Right atrium auricular region (tissue), 2 donors: ENCODE measurements at places on chromosomes 12 and 14. TPM values are rescaled to one million over a fixed set of nuclear protein-coding genes. Genes with fewer than 3 reads are reported as not detected.

- peak overlapping the region; percentile 83 for H3K27ac ChIP-seq
- no peaks in the 10 kb centered on the region for H3K36me3 ChIP-seq
- H3K4me1 ChIP-seq = peaks cover 94% of the 10 kb centered on the region
- no peak overlapping the region for H3K4me3 ChIP-seq
- DNase-seq = no peak
Observed at GRCh38 chr12:3134526-3135135, 57.5 kb downstream of the TSPAN9 start.

The PPP1R3E gene
- 3.9 TPM for total RNA-seq

GRCh38 chr12:113044516-113044915, 12.0 kb upstream of the DTX1 start:
- H3K27ac ChIP-seq = no peak overlapping the region
- H3K27me3 ChIP-seq = no peaks in the 10 kb centered on the region
- no peak overlapping the region for H3K4me3 ChIP-seq
- H3K36me3 ChIP-seq = no peaks in the 10 kb centered on the region

- H3K36me3 ChIP-seq = no peaks in the 10 kb centered on the region
- no peak overlapping the region for H3K27ac ChIP-seq
- no peak for DNase-seq
- no peaks in the 10 kb centered on the region for H3K27me3 ChIP-seq
Observed at GRCh38 chr14:104294983-104295680, 156.7 kb downstream of the KIF26A start.

The RERGL gene
- not detected for total RNA-seq

- H3K27ac ChIP-seq = no peak overlapping the region
- DNase-seq = no peak
- no peaks in the 10 kb centered on the region for H3K27me3 ChIP-seq
- H3K36me3 ChIP-seq = no peaks in the 10 kb centered on the region
Observed at GRCh38 chr12:9127484-9127883, 11.8 kb upstream of the A2M start.

- no peak overlapping the region for H3K4me3 ChIP-seq
- no peaks in the 10 kb centered on the region for H3K36me3 ChIP-seq
- peaks cover 33% of the 10 kb centered on the region for H3K4me1 ChIP-seq
- H3K27ac ChIP-seq = no peak overlapping the region
- no peak for DNase-seq
Observed at GRCh38 chr14:76941946-76942805, 86.3 kb downstream of the IRF2BPL start.

GRCh38 chr14:89178800-89179535, 238.1 kb downstream of the FOXN3 start:
- H3K36me3 ChIP-seq = peaks cover 3% of the 10 kb centered on the region
- H3K27me3 ChIP-seq = no peaks in the 10 kb centered on the region
- no peaks in the 10 kb centered on the region for H3K4me1 ChIP-seq
- peak overlapping the region; percentile 15 for H3K27ac ChIP-seq

GRCh38 chr14:54682578-54682977, 115.7 kb downstream of the SAMD4A start:
- no peak for DNase-seq
- peak overlapping the region; percentile 97 for H3K27ac ChIP-seq
- H3K36me3 ChIP-seq = no peaks in the 10 kb centered on the region
- peaks cover 90% of the 10 kb centered on the region for H3K4me1 ChIP-seq
- no peaks in the 10 kb centered on the region for H3K27me3 ChIP-seq
- H3K4me3 ChIP-seq = no peak overlapping the region

- no peaks in the 10 kb centered on the region for H3K4me1 ChIP-seq
- H3K36me3 ChIP-seq = no peaks in the 10 kb centered on the region
- no peak for DNase-seq
Observed at GRCh38 chr12:5912437-5913334, 32.4 kb downstream of the ANO2 start.

The GPRC5A gene
- 10.1 TPM for total RNA-seq

DNA sequence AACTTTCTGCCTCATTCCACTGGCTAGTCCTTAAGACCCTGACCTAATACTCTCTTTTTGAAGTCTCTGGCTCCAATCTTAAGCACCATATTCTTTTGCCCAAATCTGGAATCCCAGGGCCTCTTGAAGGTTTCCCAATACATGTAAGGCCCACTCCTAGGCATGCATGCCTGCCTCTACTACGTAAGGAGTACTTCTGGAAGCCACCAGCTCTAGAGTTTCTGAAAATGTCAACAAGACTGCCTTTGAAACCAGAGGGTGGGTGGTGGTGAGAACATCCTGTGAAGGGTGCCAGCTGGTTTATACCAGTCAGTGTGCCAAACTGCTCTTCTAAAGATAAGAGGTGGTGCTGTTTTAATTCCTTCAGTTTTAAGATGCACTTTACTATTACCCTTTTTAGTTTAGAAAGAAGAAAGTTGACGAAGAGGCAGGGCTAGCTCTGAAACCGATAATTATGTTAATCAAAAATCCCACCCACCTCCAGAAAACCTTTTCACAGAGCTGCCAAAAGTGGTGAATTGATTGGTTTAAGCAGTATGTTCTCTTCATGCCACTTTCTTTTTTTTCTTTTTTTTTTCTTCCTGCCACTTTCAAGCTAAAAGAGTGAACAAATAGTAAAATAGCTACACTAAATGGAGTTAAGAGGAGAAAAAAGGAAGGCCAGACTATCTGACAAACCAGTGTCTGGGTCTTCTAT, 8.7 kb upstream of the WDR89 start:
- no peaks in the 10 kb centered on the region for H3K36me3 ChIP-seq
- DNase-seq = no peak
- H3K27ac ChIP-seq = no peak overlapping the region
- no peaks in the 10 kb centered on the region for H3K4me1 ChIP-seq
- no peaks in the 10 kb centered on the region for H3K27me3 ChIP-seq
- H3K4me3 ChIP-seq = no peak overlapping the region

- no peak overlapping the region for H3K27ac ChIP-seq
- no peak for DNase-seq
- H3K4me1 ChIP-seq = peaks cover 39% of the 10 kb centered on the region
- no peaks in the 10 kb centered on the region for H3K36me3 ChIP-seq
- H3K27me3 ChIP-seq = no peaks in the 10 kb centered on the region
Observed at GRCh38 chr12:5577741-5578140, 145.8 kb downstream of the NTF3 start.

- no peaks in the 10 kb centered on the region for H3K27me3 ChIP-seq
- no peak for DNase-seq
- H3K27ac ChIP-seq = no peak overlapping the region
- peaks cover 34% of the 10 kb centered on the region for H3K4me1 ChIP-seq
- H3K4me3 ChIP-seq = peak overlapping the region; percentile 37
Observed at GRCh38 chr14:20631023-20631879, 10.2 kb downstream of the OR6S1 start.

DNA sequence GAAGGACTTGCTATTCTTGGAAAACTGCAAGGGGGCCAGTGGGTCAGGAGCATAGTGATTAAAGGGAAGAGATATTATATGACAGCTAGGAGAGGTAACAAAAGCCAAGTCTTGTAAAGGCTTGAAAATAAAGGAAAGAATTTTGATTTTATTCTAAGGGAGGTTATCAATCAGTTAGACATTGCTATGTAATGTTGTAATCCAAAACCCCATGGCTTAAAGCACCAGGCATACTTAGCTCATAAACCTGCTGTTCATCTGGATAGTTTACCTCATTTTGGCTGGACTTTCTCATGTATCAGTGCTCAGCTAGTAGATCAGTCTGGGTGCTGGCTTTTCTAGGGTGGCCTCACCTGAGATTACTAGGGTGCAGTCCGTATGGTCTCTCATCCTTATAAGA, 680.9 kb upstream of the LMO3 start:
- H3K4me1 ChIP-seq = no peaks in the 10 kb centered on the region
- no peak for DNase-seq

The NINJ2 gene
- total RNA-seq = 5.4 TPM

The NFATC4 gene
- 12.5 TPM for total RNA-seq

DNA sequence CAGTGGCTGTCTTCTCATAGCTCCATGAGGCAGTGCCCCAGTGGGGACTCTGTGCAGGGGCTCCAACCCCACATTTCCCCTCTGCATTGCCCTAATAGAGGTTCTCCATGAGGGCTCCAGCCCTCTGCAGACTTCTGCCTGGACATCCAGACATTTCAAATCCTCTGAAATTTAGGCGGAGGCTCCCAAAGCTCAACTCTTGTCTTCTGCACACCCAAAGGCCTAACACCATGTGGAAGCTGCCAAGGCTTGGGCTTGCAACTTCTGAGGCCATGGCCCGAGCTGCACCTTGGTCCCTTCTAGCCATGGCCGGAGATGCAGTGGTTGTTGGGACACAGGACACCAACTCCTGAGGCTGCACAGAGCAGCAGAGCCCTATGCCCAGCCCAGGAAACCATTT, 20.5 kb upstream of the PPP2R5C start:
- DNase-seq = no peak
- H3K27me3 ChIP-seq = no peaks in the 10 kb centered on the region
- H3K36me3 ChIP-seq = no peaks in the 10 kb centered on the region
- no peak overlapping the region for H3K27ac ChIP-seq

The TGM1 gene
- 36.9 TPM for total RNA-seq

The KANSL2 gene
- total RNA-seq = 17.4 TPM

The TMEM52B gene
- 0.51 TPM for total RNA-seq

GRCh38 chr12:130619385-130620001, 96.6 kb downstream of the RIMBP2 start:
- no peak overlapping the region for H3K4me3 ChIP-seq
- no peaks in the 10 kb centered on the region for H3K36me3 ChIP-seq
- H3K27ac ChIP-seq = no peak overlapping the region
- DNase-seq = no peak
- no peaks in the 10 kb centered on the region for H3K4me1 ChIP-seq

DNA sequence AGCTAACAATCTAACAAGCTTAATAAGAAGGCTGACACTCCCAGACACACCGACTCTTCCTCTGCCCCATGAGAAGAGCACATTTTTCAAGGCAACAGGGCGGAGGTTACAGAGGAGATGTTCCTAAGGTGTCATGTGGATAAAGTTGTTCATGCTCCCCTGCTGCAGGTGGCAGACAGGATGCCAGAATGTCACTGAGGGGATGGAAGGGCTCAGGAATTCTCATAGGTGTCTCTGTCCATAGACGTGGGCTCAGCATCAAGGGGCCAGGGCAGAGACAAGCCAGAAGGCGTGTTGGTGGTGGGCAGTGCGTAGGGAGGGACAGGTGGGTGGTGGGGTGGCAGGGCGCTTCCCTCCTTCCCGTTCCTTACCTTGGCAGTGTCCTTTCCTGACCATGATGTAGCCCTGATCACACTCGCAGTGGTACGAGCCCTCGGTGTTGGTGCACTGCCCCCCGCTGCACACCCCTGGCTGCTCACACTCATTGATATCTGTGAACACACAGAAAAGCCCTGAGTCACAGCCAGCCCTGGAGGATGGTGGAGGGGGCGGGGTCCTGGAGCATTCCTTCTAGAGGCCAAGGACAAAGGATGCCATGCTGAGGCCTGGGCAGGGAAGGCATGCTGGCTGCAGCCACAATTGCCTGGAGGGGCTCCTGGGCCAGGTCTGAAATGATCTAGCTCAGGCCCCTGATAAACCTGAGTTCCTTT, 23.0 kb downstream of the ISCA2 start:
- peaks cover under 1% of the 10 kb centered on the region for H3K36me3 ChIP-seq
- no peaks in the 10 kb centered on the region for H3K27me3 ChIP-seq
- H3K4me3 ChIP-seq = no peak overlapping the region
- no peak overlapping the region for H3K27ac ChIP-seq
- no peak for DNase-seq
- H3K4me1 ChIP-seq = no peaks in the 10 kb centered on the region

The MAP1LC3B2 gene
- total RNA-seq = 1.4 TPM

DNA sequence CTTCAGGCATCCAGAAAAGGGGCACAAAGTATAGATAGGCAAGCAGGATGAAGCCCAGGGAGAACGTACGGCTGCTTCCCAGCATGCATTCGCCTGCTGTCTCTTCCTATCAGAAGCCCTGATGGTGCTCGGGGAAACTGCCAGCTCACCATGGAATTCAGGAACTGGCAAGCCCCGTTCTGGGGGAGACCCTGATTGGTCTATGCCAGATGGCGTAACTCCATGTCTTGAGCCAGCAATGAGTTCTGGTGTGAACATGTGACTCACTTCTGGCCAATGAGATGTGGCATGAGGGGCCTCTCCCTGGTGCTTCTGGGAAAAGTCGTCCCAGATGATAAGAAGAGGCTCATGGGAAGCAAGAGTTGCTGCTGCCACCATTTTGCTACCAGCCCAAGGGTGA, 270.8 kb downstream of the BCL11B start:
- no peak overlapping the region for H3K4me3 ChIP-seq
- H3K36me3 ChIP-seq = no peaks in the 10 kb centered on the region
- DNase-seq = no peak
- no peaks in the 10 kb centered on the region for H3K27me3 ChIP-seq
- no peaks in the 10 kb centered on the region for H3K4me1 ChIP-seq

The RILPL1 gene
- total RNA-seq = 93.1 TPM

- H3K27me3 ChIP-seq = no peaks in the 10 kb centered on the region
- no peaks in the 10 kb centered on the region for H3K36me3 ChIP-seq
- DNase-seq = no peak
- H3K4me3 ChIP-seq = no peak overlapping the region
Observed at GRCh38 chr14:105346876-105347586, 32.5 kb downstream of the PACS2 start.

- no peaks in the 10 kb centered on the region for H3K27me3 ChIP-seq
- no peak overlapping the region for H3K4me3 ChIP-seq
- H3K4me1 ChIP-seq = no peaks in the 10 kb centered on the region
- no peaks in the 10 kb centered on the region for H3K36me3 ChIP-seq
Observed at GRCh38 chr12:120979862-120980696, 1.7 kb downstream of the HNF1A start.

The TBC1D30 gene
- total RNA-seq = 0.48 TPM

- H3K4me1 ChIP-seq = no peaks in the 10 kb centered on the region
- H3K27ac ChIP-seq = no peak overlapping the region
- H3K4me3 ChIP-seq = no peak overlapping the region
- H3K36me3 ChIP-seq = no peaks in the 10 kb centered on the region
- H3K27me3 ChIP-seq = no peaks in the 10 kb centered on the region
- no peak for DNase-seq
Observed at GRCh38 chr12:34363050-34363673, 340.9 kb downstream of the ALG10 start.

DNA sequence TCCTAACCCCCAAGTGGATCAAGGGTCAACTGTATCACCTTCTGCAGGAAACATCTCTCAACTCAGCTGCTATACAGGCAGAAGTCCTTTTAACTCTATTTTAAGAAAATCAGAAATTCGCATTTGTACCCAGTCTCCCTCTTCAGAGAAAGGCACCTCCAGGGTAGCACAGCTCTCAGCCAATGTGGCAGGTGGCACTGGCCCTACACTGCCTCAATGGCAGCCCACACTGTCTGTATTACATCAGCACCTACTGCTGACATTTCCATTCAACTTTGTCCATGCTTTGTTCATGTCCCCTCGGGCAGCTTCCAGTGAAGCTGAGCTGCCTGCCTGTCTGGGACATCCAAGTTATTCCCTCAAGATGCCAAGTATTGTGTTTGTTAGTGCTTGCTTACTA, 8.8 kb downstream of the SPTSSA start:
- H3K36me3 ChIP-seq = peaks cover 22% of the 10 kb centered on the region
- no peak for DNase-seq
- H3K4me1 ChIP-seq = no peaks in the 10 kb centered on the region
- no peak overlapping the region for H3K27ac ChIP-seq

- no peaks in the 10 kb centered on the region for H3K36me3 ChIP-seq
- DNase-seq = no peak
- H3K4me3 ChIP-seq = no peak overlapping the region
Observed at GRCh38 chr14:59619061-59619460, 42.4 kb upstream of the CCDC175 start.
